ENCODE measurements at places on chromosomes 7 and 10. TPM values are rescaled to one million over a fixed set of nuclear protein-coding genes. Genes with fewer than 3 reads are reported as not detected.

DNA sequence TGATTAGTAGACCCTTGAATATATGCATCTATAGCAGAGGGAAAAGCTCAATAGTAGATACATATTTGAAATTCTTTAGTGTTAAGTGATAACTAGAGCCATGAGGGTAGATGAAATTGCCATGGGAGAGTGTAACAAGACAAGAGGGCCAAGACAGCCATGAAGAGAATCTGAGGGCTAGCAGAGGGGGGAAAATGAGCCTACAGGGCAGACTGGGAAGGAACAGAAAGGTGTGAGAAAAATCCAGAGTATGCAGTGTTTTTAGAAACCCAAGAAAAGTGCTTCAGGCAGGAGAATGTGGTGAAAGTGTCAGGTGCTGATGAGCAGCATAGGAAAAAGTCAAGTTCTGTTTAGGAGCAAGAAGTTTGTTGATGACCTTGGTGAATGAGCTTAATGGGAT lies 63.0 kb downstream of the MAPK8 start:
- no peak for DNase-seq
- H3K4me1 ChIP-seq = peaks cover 7% of the 10 kb centered on the region
- no peak overlapping the region for H3K27ac ChIP-seq
- H3K4me3 ChIP-seq = no peak overlapping the region
- no peaks in the 10 kb centered on the region for H3K36me3 ChIP-seq
- H3K27me3 ChIP-seq = no peaks in the 10 kb centered on the region

- DNase-seq = no peak
- no peak overlapping the region for H3K4me3 ChIP-seq
- no peaks in the 10 kb centered on the region for H3K36me3 ChIP-seq
- no peaks in the 10 kb centered on the region for H3K4me1 ChIP-seq
- peaks cover 11% of the 10 kb centered on the region for H3K27me3 ChIP-seq
These were observed 2.1 kb downstream of the CALML5 start for GRCh38 chr10:5497289-5497688.

- H3K36me3 ChIP-seq = no peaks in the 10 kb centered on the region
- no peak overlapping the region for H3K27ac ChIP-seq
- peaks cover 13% of the 10 kb centered on the region for H3K4me1 ChIP-seq
These were observed 21.8 kb downstream of the UBTD1 start for GRCh38 chr10:97520520-97520919.

- DNase-seq = peak; percentile 57
- H3K4me1 ChIP-seq = no peaks in the 10 kb centered on the region
- no peaks in the 10 kb centered on the region for H3K36me3 ChIP-seq
- no peak overlapping the region for H3K4me3 ChIP-seq
These were observed 317.2 kb downstream of the BBS9 start for GRCh38 chr7:33446551-33446950.

DNA sequence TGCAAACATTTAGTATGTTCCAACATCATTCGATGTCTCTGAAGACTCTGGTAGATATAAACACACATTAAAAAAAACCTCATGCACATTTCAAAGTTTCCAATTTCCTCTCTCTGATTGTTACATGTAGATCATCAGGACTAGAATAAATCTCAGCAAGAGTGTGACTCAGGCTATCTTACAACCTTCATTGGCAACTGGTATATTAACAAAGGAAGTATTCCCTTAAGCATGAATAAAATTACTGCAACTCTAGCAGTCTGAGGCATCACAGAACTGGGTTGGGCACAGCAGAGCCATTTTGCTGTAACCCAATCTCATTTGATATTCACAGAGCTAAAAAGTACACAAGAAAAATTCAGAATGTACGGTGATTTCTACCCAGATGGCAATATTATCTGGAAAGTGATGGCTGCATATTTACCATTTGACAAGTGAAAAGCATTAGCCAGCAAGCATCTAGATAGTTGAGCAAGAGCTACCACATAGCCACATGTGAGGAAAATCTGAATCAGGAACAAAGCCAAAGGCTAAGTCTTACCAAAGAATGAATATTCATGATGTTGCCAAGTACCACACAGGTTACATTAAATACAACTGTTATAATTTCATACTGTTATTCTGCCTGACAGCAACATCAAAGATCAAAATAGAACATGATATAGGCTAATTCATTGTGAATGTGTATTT lies 232.2 kb downstream of the CRPPA start:
- no peak overlapping the region for H3K27ac ChIP-seq
- no peaks in the 10 kb centered on the region for H3K4me1 ChIP-seq
- H3K36me3 ChIP-seq = no peaks in the 10 kb centered on the region

DNA sequence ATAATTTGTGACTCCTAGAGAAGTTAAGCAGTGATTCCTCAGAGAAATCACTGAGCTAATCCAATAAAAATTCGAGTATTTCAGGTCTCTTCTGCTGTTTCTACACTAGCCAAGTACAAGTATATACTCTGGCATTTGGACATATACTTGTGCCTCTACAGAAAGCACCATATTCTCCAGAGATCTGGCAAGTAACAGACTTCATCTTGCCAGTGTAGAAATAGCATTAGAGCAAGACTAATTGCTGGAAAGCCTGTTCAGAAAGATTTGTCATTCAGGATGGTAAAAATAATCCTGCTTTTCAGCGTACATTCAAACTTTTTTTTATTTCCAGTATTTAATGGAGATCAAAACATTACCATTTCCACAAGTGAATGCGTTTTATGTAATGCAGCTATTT lies 410.8 kb upstream of the ETV1 start:
- H3K36me3 ChIP-seq = no peaks in the 10 kb centered on the region
- H3K4me1 ChIP-seq = no peaks in the 10 kb centered on the region
- no peaks in the 10 kb centered on the region for H3K27me3 ChIP-seq
- no peak overlapping the region for H3K27ac ChIP-seq
- no peak overlapping the region for H3K4me3 ChIP-seq

DNA sequence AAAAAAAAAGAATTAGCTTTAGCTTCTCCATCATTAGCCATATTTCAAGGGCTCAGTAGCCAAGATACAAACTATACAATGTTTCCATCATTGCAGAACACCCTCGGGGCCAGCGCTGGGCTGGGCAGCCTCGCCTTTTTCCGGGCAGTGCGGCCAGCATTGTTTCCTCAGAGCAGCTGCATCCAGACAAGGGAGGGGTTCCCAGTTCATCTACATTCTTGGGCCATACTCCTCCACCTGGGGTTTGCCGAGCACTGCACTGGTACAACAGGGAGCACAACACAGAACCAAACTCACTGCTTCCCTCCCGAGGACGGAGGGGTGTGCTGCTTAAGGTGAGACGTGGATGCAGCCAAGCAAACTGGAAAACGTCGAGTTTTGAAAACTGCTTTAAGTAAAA lies 2.4 kb upstream of the PKD1L1 start:
- H3K4me1 ChIP-seq = peaks cover 13% of the 10 kb centered on the region
- H3K27ac ChIP-seq = no peak overlapping the region
- no peak for DNase-seq
- no peaks in the 10 kb centered on the region for H3K36me3 ChIP-seq
- H3K4me3 ChIP-seq = no peak overlapping the region

- no peaks in the 10 kb centered on the region for H3K27me3 ChIP-seq
- H3K36me3 ChIP-seq = no peaks in the 10 kb centered on the region
- peaks cover 6% of the 10 kb centered on the region for H3K4me1 ChIP-seq
- H3K27ac ChIP-seq = peak overlapping the region; percentile 44
These were observed 59.0 kb downstream of the PRR15 start for GRCh38 chr7:29622335-29623265.

- H3K27me3 ChIP-seq = no peaks in the 10 kb centered on the region
- peaks cover 6% of the 10 kb centered on the region for H3K4me1 ChIP-seq
- H3K4me3 ChIP-seq = no peak overlapping the region
- no peak overlapping the region for H3K27ac ChIP-seq
These were observed 16.0 kb downstream of the TMEM273 start for GRCh38 chr10:49172061-49172776.

GRCh38 chr10:477620-478019 lies 211.8 kb downstream of the DIP2C start:
- no peak overlapping the region for H3K27ac ChIP-seq
- no peaks in the 10 kb centered on the region for H3K36me3 ChIP-seq
- DNase-seq = no peak

DNA sequence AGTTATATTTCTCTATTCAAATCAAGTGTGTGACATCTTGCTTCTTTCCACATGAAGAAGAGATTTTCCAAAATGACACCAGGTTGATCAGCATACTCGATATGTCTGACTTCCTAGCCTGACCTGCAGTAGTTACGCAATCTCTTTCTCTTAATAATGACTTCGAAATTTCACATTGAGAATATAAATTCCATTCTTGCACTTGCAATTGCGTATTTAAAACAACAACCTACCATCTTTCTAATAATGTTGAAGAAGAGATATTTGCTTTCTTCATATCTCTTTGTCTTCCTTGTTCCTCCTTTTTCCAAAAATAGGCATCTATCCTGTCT lies 276.3 kb downstream of the CSTF2T start:
- no peaks in the 10 kb centered on the region for H3K27me3 ChIP-seq
- no peak overlapping the region for H3K4me3 ChIP-seq
- H3K36me3 ChIP-seq = no peaks in the 10 kb centered on the region
- no peak overlapping the region for H3K27ac ChIP-seq
- H3K4me1 ChIP-seq = no peaks in the 10 kb centered on the region
- no peak for DNase-seq

DNA sequence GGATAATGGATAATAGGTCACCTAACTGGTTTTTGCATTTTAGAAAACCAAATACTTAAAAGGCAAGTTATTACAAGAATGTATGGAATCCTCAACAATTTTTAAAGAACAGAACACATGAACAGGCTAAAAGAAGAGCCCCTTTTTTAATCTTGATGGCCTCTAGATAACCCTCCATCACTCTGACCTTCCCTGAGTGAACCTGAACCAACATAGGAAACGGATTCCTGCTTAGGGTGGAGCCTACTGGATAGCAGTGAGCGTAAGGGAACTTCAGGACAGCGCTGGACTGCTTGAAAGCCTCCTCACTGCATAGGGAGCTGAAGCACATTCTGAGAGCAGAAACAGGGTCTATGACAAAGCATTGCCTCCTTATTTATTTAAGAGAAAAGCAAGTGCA lies 20.5 kb downstream of the TRPV5 start:
- no peaks in the 10 kb centered on the region for H3K4me1 ChIP-seq
- no peaks in the 10 kb centered on the region for H3K27me3 ChIP-seq
- no peak overlapping the region for H3K27ac ChIP-seq
- no peak overlapping the region for H3K4me3 ChIP-seq

- no peak for DNase-seq
- no peak overlapping the region for H3K4me3 ChIP-seq
- no peaks in the 10 kb centered on the region for H3K36me3 ChIP-seq
- H3K27me3 ChIP-seq = no peaks in the 10 kb centered on the region
- peak overlapping the region; percentile 51 for H3K27ac ChIP-seq
These were observed 77.2 kb downstream of the TCF7L2 start for GRCh38 chr10:113027230-113027573.

- no peaks in the 10 kb centered on the region for H3K36me3 ChIP-seq
- DNase-seq = no peak
- peak overlapping the region; percentile 86 for H3K4me3 ChIP-seq
- peaks cover 7% of the 10 kb centered on the region for H3K4me1 ChIP-seq
- H3K27ac ChIP-seq = peak overlapping the region; percentile 65
These were observed 670 bp upstream of the AGK start for GRCh38 chr7:141550386-141551093.

DNA sequence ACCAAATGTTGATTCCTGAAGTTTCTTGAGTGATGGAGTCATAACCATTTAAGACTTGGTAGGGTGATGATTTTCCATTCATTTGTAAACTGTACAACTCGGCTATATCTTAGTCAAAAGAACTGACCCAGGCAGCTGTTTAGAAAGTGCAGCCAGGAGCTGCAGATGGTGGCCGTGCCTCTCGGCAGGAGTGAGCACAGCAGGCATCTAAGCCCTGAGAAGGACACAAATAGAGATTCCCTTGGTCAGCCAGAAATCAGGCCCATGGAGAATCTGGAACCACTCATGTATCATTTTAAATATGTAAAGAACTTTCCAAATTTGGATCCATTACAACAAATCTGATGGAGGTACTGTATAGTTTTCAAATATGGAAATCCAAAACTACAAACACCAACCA lies 177.0 kb upstream of the AKR1E2 start:
- no peak for DNase-seq
- no peak overlapping the region for H3K27ac ChIP-seq
- H3K4me1 ChIP-seq = peaks cover 6% of the 10 kb centered on the region
- no peak overlapping the region for H3K4me3 ChIP-seq

- no peak overlapping the region for H3K4me3 ChIP-seq
- no peak overlapping the region for H3K27ac ChIP-seq
- no peaks in the 10 kb centered on the region for H3K27me3 ChIP-seq
- no peak for DNase-seq
These were observed 228.0 kb downstream of the PARD3 start for GRCh38 chr10:34587002-34587679.

DNA sequence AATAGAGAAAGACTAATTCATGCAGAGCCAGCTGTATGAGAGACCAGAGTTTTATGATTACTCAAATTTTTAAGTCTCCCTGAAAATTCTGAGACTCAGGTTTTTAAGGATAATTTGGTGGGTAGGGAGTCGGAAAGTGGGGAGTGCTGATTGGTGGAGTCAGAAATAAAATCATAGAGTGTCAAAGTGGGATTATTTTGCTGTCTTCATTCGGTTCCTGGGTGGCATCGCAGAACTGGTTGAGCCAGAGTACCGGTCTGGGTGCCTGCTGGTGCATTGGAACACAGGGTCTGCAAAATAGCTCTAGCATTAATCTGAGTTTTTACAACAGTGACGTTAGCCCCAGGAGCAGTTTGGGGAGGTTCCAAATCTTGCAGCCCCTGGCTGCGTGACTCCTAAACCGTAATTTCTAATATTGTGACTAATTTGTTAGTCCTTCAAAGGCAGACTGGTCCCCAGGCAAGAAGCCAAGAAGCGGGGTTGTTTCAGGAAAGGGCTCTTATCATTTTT lies 32.4 kb downstream of the GPRIN2 start:
- peaks cover 35% of the 10 kb centered on the region for H3K4me1 ChIP-seq
- peak; percentile 91 for DNase-seq
- no peak overlapping the region for H3K4me3 ChIP-seq
- no peaks in the 10 kb centered on the region for H3K36me3 ChIP-seq
- peak overlapping the region; percentile 81 for H3K27ac ChIP-seq
- H3K27me3 ChIP-seq = no peaks in the 10 kb centered on the region

Gene PON1
- 1.00 TPM for total RNA-seq

Gene FIS1
- 134 TPM for total RNA-seq

Gene DMTF1
- 89.2 TPM for total RNA-seq

Gene ITIH5
- total RNA-seq = 3.7 TPM

Gene SLF2
- 19.6 TPM for total RNA-seq

Gene NEBL
- 3.7 TPM for total RNA-seq

Gene CRHR2
- total RNA-seq = not detected

Gene PDIA4
- 284 TPM for total RNA-seq

Gene SPDYE5
- total RNA-seq = not detected

Gene INSYN2A
- total RNA-seq = 0.41 TPM

Gene CALY
- total RNA-seq = 1.1 TPM

Gene LARP4B
- total RNA-seq = 97.3 TPM

Gene FOXP2
- 3.3 TPM for total RNA-seq

Gene DHX32
- total RNA-seq = 41.7 TPM

Gene TRPV5
- not detected for total RNA-seq
